ENCODE measurements at places on chromosomes 5 and 9.
A peak's percentile ranks its signal among the peaks of the same experiment; 100 is the strongest.

DNA sequence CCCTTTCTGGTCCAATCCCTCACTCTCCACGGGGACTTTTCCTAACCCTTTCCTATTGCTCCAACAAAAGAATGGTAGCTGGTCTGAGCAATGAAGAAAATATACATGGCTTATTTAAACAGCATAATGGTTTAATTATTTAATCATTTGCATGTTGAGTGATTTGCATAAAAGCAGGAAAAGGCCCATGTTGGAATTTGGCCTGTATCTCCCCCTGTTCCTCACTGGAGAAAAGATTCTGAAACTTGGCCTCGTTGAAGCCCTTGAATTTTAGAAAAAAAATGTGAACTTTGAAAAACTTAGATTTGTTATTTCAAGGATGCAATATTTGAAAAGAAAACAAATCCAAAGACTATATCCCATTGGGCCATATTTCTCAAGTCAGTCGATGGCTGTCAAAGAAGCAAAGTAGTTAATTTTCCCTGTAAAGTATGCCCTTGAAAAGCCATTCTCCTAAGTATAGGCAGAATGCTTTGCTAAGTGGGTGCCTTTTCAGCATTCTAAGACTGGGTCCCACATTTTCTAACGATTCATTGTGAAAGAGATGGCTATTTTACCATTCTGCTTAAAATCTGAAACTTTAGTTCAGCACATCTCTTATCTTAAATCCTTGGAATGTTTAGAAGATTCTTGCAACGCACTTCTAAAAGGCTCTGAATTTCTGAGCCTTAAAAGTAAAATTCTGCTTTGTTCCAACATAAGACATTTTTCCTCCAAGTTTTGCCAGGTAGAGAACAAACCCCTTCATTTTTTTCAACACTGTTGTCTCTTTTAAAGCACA, 428.8 kb downstream of the ARHGEF28 start:
- DNase-seq: no peak

DNA sequence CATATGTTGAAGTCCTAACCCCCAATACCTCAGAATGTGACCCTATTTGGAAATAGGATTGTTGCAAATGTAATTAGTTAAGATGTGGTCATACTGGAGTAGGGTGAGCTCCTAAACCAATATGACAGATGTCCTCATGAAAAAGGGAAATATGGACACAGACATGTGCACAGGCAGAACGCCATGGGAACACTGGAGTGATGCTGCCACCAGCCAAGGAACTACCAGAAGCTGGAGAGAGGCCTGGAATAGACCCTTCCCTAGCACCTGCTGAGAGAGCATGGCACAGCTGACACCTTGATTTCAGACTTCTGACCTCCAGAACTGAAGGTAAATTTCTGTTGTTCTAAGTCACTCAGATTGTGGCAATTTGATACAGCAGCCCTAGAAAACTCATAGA, 110.8 kb downstream of the CTNND2 start:
- DNase-seq: no peak

GRCh38 chr5:107275333-107275732, 395.4 kb downstream of the EFNA5 start:
- no peak for DNase-seq

DNA sequence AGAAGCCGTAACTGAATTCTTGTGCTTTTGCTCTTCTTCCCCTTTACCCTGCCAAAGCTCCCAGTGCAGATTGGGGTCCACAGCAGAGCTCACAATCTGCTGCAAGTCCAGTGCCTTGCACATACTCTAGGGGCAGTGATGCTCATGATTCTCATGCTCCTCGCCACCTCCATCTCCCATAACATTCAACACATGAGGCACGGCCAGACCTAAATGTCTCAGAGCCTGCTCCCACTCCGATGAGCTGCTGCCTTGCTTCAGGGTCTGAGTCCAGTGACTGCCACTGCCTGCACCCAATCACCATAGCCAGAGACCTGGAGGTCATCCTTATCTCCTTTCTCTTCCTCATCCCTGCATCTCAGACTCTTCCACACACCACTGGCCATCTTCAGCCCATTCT, 10.5 kb downstream of the CSF1R start:
- DNase-seq: peak; percentile 57

DNA sequence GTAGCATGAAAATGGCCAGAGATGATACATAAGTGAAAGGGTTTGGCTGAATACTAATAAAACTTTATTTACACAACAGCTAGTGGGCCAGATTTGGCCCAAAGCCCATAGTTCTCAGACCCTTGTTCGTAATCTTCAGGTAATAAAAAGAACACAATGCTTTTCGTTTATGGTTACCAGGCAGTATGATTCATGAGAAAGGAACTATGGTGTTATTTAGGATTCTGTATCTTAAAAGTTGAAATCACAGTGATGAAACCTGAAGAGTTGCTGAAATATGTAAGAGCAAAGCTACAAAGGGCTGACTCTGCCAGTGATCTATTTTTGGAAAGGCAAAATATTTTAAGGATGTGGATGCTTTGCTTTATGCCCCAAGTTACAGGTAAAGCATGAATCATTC, 192.7 kb downstream of the SMC2 start:
- no peak for DNase-seq

- no peak for DNase-seq
Observed at GRCh38 chr5:34597034-34598027, 58.8 kb upstream of the RAI14 start.

GRCh38 chr5:52705720-52706119, 82.0 kb upstream of the ITGA1 start:
- no peak for DNase-seq

- DNase-seq: no peak
Observed at GRCh38 chr5:33276628-33276950, 164.2 kb upstream of the TARS1 start.

- no peak for DNase-seq
Observed at GRCh38 chr5:90909940-90910339, 351.3 kb downstream of the ADGRV1 start.

DNA sequence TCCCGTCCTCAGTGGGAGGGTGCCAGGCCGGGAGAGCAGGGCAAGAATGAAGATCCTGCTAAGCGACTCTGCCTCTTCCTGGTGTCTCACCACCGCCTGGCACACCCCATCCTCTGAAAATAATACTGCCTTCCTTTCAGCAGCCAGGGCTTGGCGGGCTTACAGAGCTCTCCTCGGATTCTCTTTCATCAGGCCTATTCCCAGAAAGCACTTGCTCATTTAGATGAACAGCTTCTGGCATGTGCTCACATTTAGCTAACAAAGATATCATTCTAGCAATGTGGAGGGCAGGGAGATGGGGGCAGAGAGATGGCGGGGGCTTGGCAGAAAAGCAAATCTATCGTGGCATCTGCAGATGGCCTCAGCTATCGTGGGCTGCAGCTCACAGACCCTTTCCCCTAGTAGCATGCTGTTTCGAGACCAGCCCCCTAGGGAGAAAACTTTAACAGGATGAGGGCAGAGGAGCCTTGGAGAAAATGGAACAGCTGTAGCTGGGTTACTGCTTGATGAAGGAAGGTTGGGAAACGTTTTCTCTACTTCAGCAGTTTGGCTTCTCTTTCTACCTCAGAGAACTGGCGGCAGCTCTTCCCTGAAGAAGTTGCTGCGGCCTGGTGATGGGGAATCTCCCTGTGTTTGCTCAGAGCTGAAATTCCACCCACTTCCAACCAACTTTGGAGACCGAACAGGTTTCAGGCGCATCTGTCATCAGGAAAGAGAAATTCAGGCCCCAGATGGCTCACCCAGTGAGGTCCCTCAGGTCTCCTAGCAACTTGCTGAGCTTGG, 102.1 kb downstream of the TMEM174 start:
- no peak for DNase-seq

GRCh38 chr9:109098960-109099308, 20.8 kb downstream of the TMEM245 start:
- DNase-seq: no peak

DNA sequence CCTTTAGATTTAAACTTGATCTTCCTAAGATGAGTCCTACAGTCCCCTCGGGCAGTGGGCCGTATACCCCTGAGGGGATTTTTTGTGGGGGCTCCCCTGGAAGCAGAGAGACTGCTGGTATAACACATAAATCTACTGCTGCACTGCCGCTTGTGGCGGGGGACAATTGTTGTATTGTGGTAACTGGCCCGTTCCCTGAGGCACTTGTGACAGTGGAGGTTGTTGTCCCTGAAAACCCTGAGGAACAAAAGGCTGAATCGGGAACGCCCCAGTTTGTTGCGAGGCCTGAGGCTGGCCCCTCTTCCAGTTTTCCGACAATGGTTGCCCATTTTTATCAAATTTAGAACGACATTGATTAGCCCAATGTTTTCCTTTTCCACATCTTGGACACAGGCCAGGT, 4.7 kb upstream of the TMEM141 start:
- no peak for DNase-seq

- no peak for DNase-seq
Observed at GRCh38 chr5:91132550-91132949, 250.6 kb downstream of the ARRDC3 start.

GRCh38 chr5:95848701-95849100, 26.2 kb upstream of the GLRX start:
- no peak for DNase-seq

DNA sequence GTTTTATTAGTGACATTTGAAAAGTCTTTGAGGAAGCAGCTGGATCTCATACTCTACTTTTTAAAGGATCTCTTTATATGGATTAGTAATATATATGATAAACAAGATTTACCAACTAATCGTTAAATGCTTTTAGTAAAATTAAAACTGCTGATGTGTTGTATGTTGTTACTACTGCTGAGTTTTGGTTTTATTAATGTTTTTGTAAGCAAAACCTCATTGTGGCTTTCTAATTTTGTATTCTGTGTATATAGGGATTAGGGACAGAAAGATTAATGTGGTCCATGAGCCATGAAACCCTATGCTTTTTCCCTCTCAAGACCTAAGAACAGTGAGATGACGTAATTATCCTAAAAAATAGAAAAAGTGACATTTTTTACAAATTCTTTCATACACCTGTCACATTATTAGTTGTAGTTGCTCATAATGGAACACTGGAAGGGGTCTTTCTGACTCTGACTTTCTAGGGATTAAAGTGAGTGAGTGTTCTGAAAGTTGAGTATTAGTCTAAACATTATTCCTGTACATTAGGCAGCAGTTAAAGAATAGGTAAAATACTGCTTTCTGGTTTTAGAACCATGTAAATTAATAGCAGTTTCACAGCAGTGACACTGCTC, 85.9 kb downstream of the SLC12A2 start:
- no peak for DNase-seq

DNA sequence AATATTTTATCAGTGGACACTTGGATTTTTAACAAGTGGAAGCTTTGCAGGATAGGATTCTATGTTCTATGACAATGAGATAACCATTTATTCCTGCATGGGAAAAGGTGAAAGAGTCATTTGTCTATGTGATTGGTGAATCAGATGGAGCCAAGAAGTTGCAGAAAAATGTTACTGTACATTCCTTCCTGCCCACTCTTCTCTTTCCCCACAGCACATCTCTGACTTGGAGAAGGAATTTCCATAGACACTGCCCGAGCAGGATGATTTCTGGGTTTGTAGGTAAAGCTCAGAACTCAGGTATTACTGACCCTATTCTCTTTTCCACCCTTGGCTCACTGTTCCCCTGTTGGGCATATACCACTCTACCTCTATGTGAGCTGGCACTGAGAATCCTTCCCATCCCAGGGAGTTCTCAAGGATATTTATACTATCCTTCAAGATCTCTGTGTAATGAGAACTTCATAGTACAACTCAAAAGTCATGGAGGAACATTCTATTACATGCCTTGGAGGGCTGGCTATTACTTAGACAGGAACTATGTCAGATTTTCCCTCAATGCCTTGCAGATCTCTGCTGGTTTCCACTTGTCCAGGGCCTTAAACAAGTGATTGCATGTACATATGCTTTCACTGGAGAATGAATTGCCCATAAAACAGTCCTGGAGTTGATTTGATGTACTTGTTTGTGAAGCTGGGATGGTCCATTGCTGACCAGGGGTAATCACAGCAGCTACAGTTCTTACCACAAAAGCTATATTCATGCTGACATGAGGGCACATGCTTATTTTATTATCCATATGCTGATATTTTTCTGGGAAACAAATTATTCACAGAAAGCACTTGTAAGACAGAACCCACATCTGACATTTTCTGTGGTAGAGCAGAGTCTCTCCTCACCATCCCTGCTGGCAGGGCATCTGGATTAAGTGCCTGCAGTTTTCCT, 24.1 kb downstream of the SLC1A3 start:
- DNase-seq: no peak

DNA sequence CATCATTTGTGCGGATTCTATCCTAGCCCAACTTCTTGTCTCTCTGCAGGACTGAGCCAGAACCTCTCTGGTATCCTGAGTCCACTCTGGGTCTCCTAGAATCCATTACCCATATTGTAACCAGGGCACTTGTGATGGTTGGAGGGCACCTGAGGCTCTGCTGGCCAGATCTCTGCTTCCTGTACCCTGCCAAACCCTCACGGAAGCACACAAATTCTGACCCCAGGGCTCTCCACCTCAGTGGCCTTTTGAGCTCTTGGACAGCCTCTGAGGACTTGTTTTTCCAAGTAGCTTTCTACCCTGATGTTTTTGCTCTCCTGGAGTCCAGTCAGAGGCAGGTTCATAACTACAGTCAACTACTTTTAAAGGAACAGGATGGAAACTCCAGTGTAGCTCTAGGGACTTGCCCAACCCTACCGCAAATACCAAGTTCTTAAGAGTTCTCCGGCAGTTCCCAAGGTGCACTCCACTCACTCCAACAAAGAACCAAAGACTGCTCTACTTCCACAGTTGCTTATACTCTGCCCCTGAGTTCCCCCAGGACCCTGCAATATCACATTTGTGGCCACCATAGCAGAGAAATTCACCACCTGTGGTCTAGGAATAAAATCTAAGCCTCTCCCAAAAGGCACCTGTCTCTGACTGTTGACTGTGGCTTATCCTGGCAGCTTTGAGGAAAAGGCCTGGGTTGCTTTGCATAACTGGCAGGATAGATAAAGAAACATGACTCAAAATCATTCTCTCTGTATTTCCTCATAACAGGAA, 9.6 kb downstream of the PIP5K1B start:
- no peak for DNase-seq

DNA sequence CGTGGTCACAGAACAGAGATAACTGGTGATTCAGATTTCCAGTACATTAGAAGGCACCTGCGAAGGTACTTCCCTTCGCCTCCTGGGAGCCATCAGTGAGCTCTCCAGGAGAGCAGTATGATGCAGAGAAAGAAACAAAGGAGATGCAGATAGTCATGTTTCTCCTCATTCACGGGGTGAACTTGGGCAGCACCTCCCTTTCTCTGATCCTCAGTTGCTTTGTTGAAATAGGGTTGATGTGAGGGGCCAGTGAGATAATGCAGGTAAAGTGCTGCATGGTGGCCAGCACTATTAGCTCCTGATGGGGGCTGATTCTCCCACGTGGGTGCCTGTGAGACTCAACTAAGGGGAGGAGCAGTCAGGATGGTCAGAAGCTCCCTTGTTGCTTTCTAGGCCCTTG, 46.6 kb upstream of the ZNF169 start:
- no peak for DNase-seq

GRCh38 chr5:169656125-169656901, 19.2 kb downstream of the DOCK2 start:
- no peak for DNase-seq

- no peak for DNase-seq
Observed at GRCh38 chr5:173859408-173860159, 28.6 kb upstream of the CPEB4 start.
